Amniotic stem cell (primary cell): ENCODE measurements at places on chromosomes 1 and 21.
A peak's percentile ranks its signal among the peaks of the same experiment; 100 is the strongest.

DNA sequence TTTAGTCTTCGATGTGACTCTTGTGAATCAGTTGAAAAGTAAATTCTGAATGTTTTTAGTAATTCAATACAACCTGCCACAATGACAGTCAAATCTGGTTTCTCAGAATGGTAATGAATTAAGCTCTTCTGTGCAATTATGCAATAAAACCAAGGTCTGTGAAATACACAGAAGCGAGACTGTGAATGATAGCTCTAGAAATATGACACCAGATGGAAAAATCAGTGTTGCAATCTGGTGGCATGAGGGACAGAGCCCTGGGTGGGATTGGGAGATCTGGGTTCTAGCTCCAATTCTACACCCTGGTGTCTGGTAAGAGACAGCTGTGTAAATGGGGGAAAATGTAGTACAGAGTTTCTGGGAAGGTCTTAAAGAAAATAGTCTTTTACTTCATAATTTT is 586.4 kb upstream of the ZRANB2 start:
- no peak for DNase-seq

- no peak for DNase-seq
These were observed 242.6 kb upstream of the C1orf105 start for GRCh38 chr1:172177849-172178248.

DNA sequence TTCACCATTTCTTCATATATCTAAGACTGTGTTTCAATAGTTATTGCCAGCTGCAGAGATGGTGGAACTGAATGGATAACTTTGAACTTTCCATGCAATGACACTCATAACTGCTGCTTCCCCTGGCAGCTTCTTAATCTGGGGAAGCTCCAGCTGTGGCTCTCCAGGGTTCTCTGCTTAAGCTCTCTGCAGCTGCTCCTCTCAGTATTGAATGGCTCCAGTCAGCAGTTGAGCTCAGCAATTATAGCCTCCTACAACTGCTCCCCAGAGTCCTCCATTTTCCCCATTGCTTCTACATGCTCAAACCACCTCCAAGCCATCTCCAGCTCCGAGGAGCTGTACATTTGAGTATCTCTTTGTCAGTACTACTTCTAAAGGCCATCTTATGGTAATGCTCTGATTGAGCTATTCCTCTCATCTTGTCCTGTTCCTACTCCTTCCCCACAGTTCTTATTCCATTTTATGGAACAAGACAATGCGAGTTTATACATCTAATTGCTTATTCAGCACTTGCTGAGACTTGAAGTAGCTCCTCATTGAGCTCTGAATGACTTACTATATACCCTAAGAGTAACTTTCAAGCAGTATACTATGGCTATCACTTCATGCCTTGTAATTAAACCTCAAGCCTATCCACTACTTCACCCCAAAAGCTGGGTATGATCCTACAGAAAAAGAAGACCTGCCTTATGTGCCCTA is 362.4 kb downstream of the NEGR1 start:
- DNase-seq = no peak

DNA sequence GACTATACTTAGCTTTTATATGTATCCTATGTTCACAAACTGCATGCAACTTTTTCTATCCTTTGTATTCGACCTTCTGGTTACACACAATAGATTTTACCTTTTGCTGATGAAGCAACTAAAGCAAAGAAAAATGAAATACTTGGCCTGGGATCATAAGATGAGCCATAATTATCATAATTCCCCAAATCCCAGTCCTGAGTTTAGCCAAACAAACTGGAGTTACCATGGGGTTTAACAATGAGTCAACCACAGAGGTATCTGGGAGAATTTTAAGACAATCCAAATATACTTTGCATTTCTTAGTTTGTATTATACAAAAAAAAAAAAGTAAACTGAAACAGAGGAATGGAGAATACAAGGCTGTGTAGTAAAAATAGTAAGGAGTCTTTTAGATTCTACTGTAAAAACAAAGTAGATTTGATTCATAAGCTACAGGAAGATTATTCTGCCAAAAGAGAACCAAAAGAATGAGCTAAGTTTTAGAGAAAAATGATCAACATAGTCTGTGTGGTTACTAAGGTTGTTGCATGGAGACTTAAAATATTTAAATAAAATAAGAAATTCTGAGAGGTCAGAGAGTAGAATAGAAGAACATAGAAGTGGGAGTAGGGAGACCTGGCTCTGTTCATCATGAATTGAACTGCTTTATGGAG is 60.4 kb upstream of the GORAB start:
- DNase-seq = peak; percentile 63

- no peak for DNase-seq
These were observed 80.3 kb downstream of the NENF start for GRCh38 chr1:212512816-212513559.

DNA sequence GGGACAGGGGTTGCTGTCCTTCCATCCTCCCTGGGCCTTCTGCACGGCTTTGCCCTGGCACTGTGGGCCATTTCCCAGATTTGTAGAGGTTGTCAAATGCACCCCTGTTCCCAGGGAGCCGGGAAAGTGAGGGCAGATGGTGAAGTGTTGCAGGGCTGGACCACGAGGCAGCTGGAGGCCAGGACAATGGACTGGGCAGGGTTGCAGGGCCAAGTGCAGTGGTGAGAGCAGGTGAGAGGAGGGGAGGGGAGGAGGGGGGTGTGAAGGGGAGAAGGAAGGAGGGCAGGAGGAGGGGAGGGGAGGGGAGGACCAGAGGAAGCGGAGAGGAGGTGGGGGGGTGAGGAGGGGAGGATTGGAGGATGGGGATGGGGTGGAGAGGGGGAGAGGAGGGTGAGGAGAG is 443.9 kb downstream of the CAMTA1 start:
- no peak for DNase-seq

GRCh38 chr1:223010582-223011504 is 132.2 kb downstream of the TLR5 start:
- DNase-seq = no peak
